NCI-H526 treated with DMSO at 0.1 percent for 48 hours (cell line): ENCODE measurements at places on chromosomes 5 and 9.
A peak's percentile ranks its signal among the peaks of the same experiment; 100 is the strongest.

GRCh38 chr9:91681461-91682305 is 258.1 kb upstream of the NFIL3 start:
- DNase-seq, result no peak

DNA sequence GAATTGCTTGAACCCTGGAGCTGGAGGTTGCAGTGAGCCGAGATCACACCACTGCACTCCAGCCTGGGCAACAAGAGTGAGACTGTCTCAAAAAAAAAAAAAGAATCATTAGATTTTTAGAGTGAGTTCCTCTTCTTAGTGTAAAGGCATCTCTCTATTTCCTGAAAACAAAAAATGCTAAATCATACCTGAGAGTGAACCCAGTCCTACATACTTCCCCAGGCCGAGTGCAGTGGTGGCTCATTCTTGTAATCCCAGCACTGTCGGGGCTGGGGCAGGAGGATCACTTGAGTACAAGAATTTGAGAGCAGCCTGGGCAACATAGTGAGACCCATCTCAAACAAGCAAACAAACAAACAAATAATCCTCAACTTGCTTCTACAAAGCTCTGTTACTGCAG is 38.2 kb upstream of the LPAR1 start:
- DNase-seq, result no peak

GRCh38 chr9:96651626-96652025 is 3.5 kb downstream of the PRXL2C start:
- DNase-seq, result no peak

DNA sequence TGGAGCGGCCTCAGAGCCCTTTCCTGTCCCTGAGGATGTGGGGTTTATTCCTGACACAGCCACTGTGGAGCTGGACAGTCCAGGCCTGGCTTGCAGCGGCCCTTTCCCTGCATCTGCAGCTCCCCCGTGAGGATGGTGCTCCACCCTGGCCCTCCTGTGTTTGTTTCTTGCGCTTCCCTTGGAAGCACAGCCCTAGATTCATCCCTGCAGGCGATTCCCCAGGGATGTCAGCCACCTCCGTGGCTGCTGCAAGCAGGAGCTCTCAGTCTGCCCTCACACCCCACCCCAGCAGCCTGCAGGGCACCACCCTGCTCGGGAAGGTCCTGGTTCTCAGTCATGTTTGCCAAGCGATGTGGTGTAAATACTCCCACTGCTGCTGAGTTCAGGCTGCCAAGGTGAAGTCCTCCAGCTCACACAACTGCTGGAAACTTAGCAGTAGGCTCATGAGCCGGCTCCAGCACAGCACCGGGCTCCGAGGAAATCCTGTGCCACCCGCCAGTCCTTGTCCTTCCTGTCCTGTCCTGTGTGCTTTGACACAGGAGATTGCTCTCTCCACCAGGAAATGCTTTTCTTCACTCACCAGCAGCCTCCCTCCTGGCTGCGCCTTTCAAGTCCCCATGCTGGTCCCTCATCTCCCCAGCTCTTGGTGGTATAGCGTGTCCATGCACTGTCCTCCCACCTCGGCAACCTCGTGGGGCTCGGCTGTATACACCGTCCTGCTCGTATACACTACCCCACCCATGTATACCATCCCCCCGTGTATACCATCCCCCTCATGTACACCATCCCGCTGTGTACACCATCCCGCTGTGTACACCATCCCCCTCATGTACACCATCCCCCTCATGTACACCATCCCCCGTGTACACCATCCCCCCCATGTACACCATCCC is 16.2 kb downstream of the ROPN1L start:
- DNase-seq, result peak; percentile 70

DNA sequence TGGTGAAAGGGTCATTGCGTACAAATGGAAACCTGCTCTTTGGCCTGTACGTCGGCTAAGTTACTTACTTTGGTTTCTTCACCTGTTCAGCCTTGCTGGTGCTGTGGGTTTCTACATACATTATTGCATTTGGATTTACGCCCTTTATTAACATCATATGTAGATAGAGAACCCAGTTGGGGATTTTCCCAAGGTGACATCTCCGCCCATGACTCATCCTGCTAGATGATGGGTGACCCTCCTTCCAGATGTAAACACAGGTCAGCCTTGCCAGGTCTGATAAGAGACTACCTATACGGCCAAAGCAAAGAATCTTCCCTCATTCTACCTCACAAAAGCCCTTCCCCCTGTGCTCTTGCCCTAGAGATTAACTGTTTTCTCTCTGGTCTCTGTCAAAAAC is 360.9 kb downstream of the KDM4C start:
- DNase-seq, result no peak

- DNase-seq, result no peak
Observed at GRCh38 chr9:95192631-95193030, 124.9 kb downstream of the FANCC start.

GRCh38 chr5:39639618-39640089 is 214.9 kb upstream of the DAB2 start:
- no peak for DNase-seq

GRCh38 chr5:8329773-8330172 is 460.8 kb downstream of the MTRR start:
- no peak for DNase-seq

- no peak for DNase-seq
Observed at GRCh38 chr9:128369024-128369706, 2.0 kb upstream of the URM1 start.

DNA sequence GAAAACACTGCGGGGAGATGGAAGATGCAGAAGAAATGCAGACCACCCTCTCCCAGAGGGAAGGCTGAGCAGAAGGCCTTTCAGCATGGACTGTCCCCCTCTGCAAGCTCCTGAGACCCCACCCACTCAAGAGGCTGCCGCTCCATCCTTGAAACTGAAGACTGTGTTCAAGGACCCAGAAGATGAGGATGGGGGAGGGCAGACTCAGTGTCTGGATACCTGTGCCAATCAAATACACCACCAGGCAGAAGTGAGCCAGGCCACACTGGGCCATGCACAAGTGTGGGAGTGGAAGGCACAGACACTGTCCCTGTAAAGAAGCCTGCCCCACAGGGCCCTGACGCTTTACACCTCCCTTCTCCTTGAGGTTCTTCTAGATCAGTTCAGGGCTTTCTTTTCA is 40.0 kb upstream of the IPPK start:
- DNase-seq, result no peak

DNA sequence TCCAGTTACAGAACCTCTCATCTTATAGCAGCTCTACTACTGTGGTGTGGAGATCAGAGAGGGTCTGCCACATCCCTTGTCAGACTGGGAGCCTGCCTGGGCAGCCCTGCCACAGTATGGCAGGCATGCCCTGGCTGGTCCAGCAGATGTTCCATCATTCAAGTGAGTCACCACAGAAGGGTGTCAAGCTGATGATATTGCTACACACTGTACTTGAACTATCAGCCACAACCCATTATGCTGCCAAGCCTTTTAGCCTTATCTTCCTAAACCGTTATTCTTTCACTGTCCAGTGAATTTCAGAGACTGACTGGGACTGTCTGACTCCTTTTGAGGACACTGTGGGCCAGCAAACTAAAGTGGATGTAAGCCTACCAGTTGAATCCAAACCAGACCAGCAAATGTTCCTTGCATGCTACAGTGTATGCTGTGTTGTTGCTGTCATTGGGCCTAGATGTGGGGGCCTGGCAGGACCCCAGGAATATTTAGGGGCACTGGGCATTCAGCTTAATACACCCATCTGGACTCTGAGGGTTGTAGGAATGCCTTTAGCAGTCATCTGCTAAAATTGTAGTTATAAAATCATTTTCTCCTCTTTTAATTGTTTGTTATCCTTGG is 202.6 kb downstream of the NR3C1 start:
- no peak for DNase-seq

DNA sequence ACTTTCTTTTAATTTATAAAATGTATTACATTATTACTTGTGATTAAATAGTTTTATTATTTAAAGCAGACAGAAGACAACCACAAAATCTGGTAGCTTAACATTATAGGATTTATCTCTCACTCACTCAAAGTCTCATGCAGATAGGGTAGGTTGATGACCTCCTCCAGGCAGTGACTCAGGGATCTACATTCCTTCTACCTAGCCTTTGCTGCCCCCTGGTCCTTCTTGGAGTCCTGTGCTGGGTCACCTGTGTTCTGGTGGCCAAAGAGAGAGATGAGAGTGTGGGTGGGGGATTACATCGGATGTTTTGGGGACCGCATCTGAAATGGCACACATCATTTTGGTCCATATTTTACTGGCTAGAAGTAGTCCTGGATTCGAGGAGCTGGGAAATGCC is 95.7 kb upstream of the CTSL start:
- DNase-seq, result no peak

GRCh38 chr5:74974451-74975091 is 77.8 kb downstream of the GCNT4 start:
- no peak for DNase-seq

DNA sequence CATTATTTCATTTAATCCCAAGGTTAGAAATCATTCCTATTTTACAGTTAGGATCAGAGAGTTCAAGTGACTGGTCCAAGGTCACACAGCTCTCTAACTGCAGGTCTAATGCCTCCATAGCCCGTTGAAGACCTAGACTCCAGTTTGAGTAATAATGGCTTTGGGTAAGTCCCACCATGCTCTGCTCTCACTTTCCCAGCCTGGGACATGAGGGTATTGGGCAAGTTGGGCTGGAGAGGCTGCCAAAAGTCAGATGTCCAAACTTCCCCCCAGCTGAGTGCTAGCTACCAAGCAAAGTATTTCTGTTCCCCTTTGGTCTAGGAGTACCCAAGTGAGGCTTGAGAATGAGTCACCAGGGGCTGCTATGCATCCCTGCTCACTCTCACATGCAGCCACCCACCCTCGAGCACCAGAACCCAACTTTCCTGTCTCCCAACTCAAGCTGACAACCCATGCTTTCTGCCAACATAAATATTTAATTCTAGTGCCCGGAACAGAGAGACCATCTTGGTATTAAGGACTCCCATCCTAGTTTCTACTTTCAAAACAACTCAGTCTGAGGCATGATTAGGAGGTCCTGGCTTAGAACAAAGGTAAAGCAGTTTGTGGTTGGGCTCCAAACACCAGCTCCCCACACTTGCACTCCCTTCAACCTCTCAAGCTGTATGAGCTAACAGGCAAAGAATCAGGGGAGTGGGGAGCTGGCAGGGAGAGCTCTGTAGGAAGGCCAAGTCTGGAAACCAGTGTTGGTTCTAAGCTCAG is 236.5 kb upstream of the TRIM32 start:
- no peak for DNase-seq

DNA sequence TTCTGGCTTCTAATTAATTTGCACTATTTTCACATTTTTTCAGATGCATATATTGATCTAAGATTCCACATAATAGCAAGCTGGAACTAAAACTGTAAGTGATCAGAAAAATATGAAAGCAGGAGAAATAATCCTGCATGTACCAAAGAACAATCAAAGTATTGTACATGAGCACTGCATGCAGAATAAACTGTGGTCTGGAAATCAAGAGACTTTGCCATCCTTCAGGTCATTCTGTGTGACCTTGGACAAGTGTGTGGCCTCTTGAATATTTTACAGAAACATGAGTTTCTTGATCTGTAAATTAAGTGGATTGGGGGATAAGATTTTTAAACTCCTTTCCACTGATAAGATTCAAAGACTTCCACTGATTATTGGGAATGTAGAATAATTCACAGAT is 99.2 kb upstream of the GNAQ start:
- DNase-seq, result no peak

GRCh38 chr5:76084496-76085242 is 1.5 kb downstream of the SV2C start:
- no peak for DNase-seq

GRCh38 chr5:179369530-179369884 is 24.2 kb upstream of the ADAMTS2 start:
- DNase-seq, result no peak

GRCh38 chr5:45038366-45038987 is 229.7 kb downstream of the MRPS30 start:
- peak; percentile 42 for DNase-seq

DNA sequence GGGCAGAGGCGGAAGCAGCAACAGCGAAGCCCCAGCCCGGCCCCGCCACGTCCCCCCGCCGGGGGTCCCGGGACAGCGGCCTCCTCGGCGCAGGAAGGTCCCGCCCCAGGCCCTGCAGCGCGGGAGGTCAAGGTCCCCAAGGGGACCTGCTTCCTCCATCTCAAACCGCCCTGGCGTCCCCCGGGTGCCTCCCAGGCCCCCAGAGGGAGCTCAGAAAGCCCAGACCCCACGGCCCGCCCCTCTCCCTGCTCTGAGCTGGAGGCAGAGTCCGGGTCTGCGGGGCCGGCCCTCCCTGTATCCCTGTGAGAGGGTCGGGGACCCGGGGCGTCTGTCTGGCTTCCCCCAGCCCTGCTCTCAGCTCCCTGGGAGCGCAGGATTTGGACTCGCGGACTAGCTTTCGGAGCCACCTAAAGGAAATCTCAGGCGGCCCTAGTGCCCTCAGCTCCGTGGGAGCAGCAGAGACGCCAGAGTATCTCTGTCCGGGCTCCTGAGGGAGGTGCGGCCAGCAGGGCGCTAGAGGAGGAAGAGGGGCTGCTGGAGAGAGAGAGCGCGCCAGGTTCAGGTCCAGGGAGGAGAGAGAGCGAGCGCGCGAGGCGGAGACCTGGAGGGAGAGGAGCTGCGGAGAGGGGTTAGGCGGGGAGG is 30.7 kb downstream of the EXOC3 start:
- DNase-seq, result peak; percentile 14

DNA sequence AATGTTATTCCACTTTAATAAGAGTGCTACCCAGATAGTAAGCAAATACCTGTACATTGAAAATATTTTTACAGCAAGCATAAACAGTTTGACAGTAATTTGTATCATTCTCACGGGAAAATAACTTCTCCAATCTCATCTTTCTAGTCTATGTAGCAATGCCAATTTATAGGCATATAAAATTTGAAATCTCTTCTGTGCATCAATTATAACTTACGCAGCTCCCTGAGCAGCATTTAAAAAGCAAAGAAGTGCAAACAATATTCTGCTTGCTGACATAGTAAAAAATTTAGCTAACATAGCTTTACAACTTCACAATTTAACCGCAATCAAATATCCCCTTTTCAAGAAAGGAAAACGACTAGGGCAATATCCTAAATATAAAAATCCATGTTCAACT is 257.3 kb downstream of the FBXL17 start:
- DNase-seq, result no peak

DNA sequence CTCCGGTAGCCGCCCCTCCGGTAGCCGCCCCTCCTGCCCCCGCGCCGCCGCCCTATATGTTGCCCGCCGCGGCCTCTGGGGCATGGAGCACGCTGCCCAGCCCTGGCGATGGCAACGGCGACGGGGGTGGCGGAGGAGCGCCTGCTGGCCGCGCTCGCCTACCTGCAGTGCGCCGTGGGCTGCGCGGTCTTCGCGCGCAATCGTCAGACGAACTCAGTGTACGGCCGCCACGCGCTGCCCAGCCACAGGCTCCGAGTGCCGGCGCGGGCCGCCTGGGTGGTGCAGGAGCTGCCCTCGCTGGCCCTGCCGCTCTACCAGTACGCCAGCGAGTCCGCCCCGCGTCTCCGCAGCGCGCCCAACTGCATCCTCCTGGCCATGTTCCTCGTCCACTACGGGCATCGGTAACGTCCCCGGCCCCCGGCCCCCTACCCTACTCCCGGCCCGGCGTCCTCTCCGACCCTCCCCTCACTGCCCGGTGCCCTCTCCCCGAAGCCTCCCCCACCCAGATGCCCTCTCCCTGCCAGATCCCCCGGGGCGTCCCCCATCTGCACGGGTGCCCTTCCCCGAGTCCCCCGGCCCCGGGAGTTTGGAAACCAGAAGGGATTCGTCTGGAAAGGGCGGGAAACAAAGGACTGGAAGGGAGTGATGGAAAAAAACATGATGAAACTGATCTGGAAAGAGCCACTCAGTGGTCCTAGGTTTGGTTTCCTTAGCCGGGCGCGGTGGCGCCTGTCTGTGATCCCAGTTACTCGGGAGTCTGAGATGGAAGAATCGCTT is 417 bp downstream of the SRD5A1 start:
- no peak for DNase-seq

- DNase-seq, result no peak
Observed at GRCh38 chr5:33513462-33514185, 72.9 kb downstream of the TARS1 start.
